GM18507 (cell line): ENCODE measurements at places on chromosomes 16 and 17.

- no peak for DNase-seq
Observed at GRCh38 chr17:4712526-4712925, 2.1 kb downstream of the ARRB2 start.

DNA sequence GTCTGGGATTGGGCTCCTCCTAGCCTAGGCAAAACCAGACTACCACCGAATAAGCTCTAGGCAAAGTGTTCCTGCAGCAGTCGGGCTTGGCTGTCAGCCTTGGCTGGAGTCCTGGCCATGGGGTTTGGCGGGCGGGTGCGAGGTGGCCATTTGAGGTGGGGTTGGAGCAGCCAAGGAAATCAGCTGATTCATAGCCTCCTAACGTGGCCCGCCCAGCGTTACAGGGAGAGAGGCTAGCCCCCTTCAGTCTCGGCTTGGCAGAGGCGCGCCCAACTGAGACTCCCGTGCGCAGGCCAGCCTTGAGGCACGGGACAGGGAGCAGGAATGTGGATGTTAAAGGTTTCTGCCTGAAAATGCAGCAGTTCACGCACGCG, 1.9 kb downstream of the PMP22 start:
- no peak for DNase-seq

GRCh38 chr16:84178146-84178765, 8.6 kb downstream of the TAF1C start:
- DNase-seq, result no peak

DNA sequence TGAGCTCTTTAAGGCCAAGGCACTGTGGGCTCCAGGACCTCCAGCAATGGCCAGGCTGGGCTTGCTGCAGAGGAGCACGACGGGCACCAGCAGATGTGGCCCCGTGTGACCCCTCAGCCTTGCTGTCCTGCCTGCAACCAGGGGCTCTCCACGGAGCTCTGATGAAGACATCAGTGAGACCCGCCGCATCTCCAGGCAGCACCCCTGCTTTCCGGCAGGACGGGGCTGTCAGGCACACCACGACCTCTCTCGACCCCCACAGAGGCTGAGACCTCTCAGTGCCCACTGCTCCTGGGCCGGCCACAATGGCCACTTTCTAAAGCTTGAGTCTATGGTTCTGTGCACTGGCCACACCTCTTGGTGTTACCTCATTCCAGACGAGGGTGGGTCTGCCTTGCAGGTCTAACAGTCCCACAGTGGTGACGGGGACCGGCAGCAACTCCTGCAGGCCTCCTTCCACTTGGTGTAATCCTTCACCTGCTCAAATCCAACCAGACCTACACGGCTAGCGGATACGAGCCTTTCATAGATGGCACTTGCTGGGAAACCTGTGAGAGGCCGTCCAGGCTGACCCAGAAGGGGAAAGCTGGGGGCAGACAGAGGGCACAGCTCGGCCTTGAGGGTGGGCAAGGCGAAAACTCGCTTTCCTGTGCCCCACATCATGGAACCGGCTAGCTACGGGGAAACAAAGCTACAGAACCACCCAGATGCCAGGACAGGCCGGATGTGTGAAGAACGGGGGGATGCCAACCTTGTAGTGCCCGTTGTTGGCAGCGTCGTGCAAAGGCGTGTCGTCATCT, 70.5 kb downstream of the ZNF778 start:
- no peak for DNase-seq

- peak; percentile 64 for DNase-seq
Observed at GRCh38 chr17:81440511-81441244, 45.4 kb downstream of the BAHCC1 start.

DNA sequence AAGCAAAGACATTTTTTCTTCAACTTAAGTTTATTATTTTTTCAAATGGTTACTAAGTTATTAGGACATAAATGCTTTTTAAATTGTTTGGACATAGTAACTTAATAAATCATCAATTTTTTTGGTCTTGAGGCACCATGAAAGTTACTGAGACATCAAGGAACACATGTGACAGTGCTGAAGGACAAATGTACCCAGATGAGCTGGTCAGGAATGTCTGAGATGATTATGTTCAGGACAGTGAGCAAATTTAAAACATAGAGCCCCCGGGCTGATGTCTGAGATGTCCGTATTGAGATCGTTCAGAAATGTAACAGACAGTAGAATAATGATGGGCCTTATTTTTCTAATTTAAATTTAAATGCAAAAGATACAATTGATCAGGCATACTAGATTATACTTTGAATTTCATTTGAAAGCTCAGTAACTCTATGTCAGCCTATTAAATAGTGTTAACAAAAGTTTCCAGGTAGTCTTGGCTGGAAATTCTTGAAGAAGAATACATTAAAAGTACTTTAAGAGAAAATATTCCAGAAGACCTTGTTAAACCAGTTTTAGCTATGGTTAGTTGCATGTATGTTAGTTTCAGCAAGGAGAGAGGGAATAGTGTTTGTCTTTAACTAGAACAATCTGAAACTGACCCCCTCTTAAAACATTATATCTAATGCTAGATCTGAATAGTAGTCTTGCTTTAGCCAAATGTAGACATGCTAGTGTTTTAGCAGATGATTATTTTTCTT, 36.4 kb downstream of the SEC14L1 start:
- no peak for DNase-seq

- no peak for DNase-seq
Observed at GRCh38 chr17:31492880-31493655, 101.6 kb downstream of the RAB11FIP4 start.

DNA sequence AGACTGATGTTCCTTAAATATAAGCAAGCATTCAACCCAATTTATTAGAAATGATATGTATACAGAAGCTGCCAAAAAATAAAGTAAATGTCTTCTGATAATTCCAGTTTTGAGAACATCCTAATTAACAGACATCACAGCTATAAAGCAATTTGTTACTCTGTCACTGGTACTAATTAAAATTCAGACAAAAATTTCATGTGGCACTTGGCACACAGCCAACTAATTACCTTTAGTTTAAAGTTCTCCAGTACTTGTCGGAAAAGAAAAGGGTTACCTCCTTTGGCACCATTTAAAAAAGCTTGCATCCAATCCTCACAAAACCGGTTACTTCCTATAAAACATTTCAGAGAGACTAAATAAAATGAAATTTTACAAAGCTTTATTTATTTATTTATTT, 8.8 kb downstream of the C17orf75 start:
- no peak for DNase-seq

- DNase-seq, result no peak
Observed at GRCh38 chr17:58932956-58933355, 173.7 kb downstream of the TRIM37 start.

DNA sequence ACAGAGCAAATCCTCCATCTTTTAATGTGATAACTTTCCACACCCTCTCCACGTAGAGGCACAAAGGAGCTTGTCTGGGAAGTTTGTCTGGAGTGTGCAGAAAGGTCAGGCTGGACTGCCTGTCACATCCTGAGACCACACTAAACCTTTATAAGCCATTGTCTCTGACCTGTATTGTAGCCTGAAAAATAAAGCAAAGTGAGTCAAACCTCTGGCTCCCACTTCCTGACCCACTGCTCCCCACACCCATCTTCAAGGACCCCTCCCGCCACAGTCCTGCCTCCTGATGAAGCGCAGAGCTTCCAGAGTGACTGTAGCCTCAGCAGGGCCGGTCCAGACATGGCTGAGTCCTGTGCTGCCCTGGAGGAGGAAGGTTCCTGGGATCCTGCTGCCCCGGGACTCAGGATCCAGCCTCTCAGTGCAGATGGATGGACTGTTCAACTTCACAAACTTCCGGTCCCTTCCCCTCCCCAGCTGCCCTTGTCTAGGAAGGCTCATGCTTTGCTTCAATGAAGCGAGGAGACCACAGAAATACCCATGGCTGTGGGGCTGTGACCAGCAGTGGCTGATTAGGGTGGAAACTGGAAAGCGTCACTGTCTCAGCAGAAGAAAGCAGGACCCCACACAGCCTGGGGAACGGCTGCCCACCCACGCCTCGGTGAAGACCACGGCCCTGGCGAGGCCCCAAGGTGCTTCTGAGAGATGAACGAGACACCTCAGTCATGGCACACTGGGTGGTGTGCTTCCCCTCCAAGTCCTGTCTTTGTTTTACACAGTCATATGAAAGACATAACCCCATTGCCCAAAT, 30.9 kb upstream of the CLEC18B start:
- DNase-seq, result peak; percentile 23
